ENCODE measurements at places on chromosomes 12 and 14.

DNA sequence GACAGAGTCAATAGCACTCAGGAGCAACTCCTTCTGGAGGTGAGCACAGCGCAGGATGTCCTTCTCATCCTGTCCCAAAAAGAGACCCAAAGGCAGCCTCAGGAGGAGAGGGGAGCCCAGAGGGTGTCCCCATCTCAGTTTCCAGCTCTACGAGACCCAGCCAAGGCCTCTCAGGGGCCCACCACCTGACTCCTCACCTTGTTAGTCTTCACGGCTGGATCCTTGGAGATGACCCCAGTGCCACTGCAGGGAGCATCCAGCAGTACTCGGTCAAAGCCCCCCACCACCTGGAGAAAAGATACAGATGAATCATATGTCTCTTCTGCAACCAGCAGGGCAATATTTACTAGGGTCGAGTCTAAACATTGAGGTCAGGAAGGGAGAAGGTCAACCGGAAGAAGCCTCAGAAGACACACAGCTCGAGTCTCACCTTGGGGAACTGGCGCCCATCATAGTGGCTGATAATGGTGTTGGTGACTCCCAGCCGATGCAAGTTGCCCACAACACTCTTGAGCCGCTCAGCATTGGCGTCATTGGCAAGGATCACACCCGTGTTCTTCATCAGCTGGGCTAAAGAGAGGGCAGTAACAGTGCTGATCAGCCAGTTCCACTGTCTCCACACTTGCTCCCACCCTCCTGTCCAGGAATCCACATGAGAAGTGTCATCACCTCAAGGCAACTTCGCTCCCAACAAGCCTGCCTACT, 4.8 kb upstream of the IFFO1 start:
- DNase-seq = no peak

DNA sequence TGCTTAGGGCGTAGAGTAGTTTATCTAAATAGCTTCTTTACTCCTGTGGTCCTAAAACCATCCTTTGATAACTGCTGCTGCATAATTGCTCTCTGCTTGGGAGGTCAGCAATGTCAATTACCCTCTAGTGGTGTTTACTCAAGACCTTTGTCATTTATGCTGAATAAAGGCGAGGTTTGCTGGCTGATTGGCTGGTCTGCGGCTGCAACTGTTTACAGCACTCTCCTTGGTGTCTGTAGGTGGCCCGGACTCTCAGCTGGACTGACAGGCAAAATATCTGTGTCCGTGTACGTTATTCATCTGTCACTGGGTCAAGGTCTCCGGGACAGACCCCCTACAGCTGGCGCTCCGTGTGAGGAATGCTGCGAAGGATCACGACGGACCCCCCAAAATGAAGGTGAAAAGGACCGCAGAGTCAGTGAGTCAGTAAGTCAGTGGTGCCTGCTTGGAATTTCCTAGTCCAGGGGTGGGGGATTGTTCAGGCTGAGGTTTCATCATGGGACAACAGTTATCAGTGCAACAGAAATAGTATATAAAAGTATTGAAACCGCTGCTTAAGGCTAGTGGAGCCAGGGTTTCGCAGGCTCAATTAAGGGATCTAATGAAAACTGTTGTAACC, 253.3 kb upstream of the DIO2 start:
- DNase-seq = no peak

- DNase-seq = no peak
Measured at GRCh38 chr14:105258846-105259245, 10.5 kb downstream of the BTBD6 start.

DNA sequence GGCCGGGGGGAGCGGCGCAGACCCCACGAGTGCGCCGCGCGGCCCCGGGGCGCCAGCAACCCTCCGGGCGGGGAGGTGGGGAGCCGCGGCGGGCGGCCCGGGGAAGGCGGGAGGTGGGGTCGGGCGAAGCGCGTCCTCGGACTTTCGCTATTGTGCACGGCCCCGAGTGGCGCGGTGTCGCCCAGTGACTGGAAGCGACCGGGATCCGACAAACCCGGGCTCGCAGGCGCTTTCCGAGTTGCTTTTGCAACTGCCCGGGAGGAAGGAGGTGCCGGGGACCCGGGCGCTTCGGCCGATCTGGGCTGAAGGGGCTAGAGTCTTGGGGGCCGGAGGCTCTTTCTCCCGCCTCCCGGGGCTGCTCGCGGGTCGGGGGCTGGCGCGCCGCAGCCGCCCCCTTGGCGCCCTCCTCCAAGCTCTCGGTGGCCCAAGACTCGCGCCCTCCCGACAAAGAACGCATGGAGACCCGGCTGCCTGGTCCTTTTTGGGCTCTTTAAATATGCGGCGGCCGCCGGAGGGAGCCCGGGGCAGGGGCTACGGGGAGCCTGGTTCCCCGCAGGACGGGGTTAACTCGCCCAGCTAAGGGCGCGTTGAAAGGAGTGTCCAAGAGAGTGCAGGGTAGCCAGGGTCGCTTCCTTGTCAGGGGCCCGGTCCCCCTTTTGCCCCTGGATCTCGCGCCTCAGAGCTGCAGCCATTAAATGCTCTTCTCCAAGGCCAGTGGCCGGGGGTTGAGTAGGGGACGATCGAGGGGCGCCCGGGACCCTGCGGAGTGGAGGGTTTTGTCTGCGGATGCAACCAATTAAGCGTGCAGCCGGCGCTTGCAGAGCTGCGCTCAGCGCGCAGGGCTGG, 1.4 kb downstream of the HMGA2 start:
- no peak for DNase-seq

DNA sequence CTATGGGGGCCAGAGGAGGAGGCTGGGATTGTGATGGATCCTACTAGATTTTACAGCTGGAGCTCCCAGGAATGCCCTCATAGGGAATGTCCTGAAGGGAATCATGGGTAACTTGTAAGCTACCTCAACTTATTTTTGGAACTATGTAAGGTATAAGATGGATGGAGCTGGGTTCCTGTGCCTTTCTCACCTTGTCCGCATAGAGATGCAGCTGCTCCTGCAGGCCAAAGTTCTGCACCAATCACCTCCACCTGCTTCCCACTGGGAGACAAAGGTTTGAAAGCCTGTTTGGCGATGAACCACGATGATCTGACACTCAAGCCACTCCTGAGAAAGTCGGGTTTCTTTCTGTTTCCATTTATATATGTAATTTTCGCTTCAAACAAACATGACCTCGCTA, 648 bp upstream of the AKAP5 start:
- no peak for DNase-seq
